Stimulated activated CD4-positive, alpha-beta T cell treated with anti-CD3 and anti-CD28 coated beads, Interleukin-12 subunit alpha, Interleukin-12 subunit beta, amount 100 ng/mL, for 48 hours (primary cell): ENCODE measurements at places on chromosomes 4 and X.

- no peak for DNase-seq
Observed at GRCh38 chr4:118224243-118224829, 128.5 kb downstream of the PRSS12 start.

GRCh38 chr4:8940792-8941491 lies 69.3 kb upstream of the HMX1 start:
- no peak for DNase-seq

GRCh38 chrX:101605146-101605545 lies 12.7 kb downstream of the ARMCX6 start:
- no peak for DNase-seq

DNA sequence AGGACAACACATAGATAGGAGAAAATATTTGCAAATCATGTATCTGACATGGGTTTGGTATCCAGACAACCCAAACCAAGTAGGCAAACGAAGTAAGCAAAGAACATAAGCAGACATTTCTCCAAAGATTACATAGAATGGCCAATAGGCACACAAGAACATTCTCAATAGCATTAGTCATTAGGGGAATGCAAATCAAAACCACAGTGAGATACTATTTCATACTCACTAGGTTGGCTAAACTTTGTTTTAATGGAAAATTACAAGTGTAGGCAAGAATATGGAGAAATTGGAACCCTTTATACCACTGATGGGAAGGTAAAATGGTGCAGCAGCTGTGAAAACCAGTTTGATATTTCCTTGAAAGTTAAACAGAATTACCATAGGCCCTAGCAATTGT lies 74.7 kb downstream of the CHRNA9 start:
- DNase-seq: no peak

DNA sequence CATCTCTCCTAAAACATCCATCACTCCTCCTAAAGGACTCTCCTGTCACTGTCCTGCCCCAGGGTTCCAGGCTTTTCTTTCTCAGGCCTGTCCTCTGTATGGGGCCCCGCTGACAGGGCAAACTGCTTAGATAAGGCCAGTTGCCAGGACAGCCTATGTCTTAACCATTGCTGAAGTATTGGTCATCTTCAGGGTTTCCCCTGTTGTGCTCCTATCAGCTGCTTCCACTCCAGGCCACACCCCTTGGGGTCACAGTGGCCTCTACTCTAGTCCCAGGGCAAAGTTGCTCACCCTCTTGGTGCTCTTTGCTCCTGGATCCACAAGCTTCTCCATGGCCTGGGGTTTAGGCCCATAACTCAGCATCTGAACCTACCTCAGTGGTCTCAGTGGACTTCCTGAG lies 138.0 kb upstream of the PJA1 start:
- no peak for DNase-seq

DNA sequence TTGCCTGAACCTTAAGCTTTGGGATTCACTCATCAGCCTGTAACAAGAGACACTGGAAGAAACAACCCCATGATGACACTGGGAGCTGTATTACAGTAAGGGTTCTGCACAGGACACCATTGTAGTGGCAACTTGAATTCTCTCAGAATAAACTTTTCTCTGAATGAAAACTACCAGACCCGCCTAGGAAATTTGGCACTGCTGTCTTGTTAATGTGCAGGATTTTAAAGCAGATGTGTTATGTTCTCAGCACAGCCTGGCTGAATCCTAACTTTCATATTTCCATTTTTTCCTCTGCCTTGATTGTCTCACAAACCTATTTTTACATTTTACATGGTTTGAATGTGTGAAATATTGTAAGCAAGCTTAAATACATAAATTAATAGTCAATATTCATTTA lies 253.6 kb downstream of the UNC5C start:
- no peak for DNase-seq

GRCh38 chrX:34426334-34426733 lies 230.8 kb downstream of the TMEM47 start:
- no peak for DNase-seq

GRCh38 chrX:115912372-115912897 lies 258.1 kb upstream of the AGTR2 start:
- no peak for DNase-seq
